ENCODE measurements at places on chromosomes 1 and 21. TPM values are rescaled to one million over a fixed set of nuclear protein-coding genes. Genes with fewer than 3 reads are reported as not detected.
A peak's percentile ranks its signal among the peaks of the same experiment; 100 is the strongest.

The PCAT6 gene
- total RNA-seq: 1.9 TPM

The EFNA3 gene
- total RNA-seq: 3.9 TPM

DNA sequence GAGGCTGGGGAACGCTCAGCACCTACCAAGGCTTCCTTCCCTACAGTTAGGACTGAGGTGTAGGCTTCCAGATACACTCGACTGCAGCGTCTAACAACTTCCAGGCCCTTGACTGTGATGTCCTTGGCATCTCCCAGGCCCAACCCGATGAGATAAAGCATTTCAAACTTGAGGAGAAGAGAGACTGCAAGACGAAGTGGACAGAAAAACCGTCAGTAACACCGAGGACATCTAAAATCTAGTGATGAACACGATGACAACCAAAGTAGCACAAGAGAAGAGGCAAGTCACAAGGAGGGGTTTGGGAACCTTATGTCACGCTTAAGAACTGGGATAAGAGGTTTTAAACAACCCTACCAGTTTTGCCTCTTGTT, 314 bp downstream of the DPH5 start:
- DNase-seq: peak; percentile 20

DNA sequence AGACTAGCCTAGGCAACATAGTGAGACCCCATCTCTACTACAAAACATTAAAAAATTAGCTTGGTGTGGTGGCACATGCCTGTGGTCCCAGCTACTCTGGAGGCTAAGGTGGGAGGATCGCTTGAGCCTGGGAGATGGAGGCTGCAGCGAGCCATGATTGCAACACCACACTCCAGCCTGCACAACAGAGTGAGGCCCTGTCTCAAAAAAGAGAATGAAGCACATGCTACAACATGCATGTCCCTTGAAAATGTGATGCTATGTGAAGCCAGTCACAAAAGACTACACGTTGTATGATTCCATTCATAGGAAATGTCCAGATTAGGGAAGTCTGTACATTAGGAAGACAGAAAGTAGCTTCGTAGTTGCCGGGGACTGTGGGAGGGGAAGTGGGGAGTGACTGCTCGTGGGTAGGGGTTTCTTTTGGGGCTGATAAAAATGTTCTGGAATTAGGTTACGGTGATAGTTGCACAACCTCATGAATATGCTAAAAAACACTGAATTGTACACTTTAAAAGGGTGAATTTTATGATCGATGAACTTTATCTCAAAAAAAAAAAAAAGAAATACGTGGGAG, 202.1 kb downstream of the KAZN start:
- DNase-seq: no peak

DNA sequence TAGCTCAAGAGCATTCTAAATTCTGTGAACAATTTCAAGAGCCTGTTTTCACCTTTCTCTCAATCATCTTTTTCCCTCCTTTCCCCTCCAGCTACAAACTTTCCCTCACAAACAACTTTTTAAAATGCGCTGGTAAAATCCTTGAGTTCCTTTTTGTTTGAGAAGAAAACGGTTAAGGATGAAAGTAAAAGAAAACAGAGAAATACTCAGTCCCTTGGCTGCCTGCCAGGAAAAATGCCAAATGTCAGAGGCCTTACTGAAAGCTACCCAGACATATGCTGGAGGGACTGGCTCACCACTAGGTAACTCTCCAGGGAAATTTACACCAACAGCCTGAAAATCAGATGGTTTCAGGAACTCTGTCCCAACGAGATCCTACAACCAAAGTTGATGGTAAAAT, 11.0 kb upstream of the SERBP1 start:
- no peak for DNase-seq

DNA sequence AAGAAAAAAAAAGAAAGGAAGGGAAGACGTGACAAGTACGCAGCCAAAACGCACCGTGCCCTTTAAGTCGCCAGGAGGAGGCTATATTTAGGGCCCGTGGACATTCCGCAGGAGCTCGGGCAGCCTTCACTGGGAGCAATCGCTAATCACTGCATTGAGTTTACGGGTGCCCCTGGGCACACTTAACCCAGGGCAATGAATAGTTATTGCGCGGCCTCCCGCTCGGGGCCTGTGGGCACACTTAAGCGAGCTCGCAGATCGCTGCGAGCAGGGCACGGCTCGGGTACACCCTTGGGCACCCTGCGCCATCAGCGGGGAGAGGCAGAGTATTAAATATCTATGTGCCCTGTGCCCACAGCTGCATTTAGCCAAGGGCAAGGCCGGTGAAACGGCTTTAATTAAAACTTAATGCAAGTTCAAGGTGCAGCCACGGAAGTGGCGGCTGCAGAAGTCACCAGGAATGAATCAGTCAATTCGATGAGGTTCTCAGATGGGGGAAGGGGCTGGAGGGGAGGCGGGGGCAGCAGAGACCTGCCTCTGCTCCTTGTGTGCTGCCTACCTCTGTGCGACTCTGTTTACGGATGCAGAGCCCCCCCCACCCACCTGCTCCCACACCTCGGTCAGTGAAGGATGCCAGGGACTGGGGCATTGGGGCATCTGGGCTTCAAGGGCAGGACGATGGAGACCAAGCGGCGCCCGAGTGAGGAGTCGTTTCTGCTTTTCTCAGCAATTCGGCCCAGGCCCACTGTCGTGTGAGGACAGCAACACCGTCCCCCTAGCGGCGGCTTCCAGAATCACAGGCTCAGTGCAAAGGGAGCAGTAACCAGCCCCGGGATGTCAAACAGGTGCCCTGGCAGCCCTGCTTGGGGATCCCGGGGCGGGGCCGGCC, 51.8 kb upstream of the TARDBP start:
- peak; percentile 78 for DNase-seq

DNA sequence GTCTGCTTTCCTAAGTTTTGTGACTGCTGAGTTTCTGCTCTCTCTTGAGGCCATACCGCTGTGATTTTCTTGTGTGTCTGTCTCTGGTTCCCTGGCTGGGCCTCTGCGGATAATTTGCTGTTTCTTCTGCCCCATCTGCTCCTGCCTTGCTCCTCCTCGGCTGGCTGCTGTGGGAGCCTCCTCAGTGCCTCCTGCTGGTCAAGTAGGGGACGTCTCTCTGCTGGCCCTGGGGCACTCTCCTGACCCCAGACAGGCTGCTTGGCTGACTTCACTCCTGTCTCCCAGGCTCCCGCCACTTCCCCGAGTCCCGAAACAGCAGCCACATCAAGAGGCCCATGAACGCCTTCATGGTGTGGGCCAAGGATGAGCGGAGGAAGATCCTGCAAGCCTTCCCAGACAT, 28.5 kb downstream of the ETNK2 start:
- DNase-seq: peak; percentile 33

DNA sequence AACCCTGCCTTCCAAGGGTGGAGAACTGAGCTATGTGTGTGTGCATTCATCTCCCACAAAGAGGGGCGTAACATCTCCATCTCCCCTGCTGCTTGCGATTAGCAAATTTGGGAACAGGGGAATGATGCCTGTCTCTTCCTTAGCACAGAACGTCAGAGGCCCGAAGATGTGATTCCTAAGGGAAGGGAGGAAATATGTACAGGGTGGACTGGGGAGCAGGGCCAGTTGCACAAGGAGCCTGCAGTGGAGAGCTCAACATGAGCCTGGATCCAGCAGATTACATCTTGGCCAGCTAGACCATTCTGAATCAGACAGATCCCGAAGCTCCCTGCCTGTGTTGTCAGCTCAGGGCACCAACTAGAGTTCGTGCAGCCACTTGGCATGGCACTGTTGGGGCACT, 118.1 kb downstream of the NGF start:
- no peak for DNase-seq

- no peak for DNase-seq
Observed at GRCh38 chr1:41160498-41161110, 81.5 kb downstream of the SCMH1 start.

GRCh38 chr1:181089017-181089675, 646 bp downstream of the IER5 start:
- peak; percentile 52 for DNase-seq

DNA sequence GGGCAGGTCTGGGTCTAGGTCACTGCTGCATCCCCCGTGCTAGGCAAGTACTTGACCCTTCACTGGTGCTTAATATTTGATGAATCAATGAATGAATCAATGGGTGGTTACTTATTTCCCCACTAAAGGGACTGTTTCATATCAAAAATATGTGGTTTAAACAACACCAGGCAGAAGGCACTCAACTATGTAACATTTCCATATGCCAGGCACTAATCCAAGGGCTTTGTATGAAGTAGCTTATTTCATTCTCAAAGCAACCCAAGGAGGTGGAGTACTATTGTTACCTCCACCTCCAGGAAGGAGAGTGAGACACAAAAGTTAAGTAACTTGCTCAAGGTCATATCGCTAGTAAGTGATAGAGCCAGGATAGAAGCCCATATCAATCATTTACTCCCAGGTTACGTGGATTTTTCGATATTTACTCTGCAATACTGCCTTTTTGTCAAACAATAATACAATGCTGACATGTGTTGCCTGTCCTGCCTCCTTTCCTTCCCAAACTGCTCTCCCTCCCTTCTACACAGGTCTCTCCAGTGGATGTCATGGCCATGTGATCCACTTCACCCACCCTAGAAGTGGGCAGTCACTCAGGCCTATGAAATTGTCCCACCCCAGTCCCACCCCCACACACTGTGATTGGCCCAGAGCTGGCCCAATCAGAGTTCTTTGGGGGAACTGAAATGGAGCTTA, 142.8 kb downstream of the ETS2 start:
- no peak for DNase-seq

DNA sequence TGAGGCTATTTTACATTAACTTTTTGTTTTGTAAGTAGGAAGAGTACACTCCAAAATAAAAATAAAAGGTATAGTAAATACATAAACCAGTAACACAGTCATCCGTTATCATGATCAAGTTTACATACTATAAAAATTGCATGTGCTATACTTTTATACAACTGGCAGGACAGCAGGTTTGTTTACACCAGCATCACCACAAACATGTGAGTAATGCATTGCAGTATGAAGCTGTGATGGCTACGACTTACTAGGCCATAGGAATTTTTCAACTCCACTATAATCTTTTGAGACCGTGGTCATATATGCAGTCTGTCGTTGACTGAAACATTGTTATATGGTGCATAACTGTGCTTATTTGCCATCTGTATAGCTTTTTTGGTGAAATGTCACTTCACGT, 106.2 kb downstream of the CENPF start:
- no peak for DNase-seq

DNA sequence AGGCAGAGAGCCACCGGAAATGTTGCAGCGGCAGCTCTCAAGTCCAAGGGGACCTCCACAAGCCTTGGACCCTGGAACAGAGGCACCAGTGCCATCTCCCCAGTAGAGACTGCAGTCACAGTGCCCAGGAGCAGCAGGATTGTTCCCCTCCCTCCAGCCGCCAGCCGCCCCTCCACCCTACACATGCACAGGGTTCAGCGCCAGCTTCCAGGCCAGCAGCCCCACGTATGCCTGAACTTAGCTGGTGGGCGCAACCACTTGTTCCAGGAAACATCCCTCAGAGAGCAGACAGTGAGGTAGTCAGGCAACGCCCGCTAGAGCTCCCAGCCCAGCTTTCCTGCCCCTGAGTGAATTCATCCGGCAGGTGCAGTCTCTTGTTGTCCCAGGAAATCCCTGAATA, 1098.1 kb upstream of the NCAM2 start:
- DNase-seq: no peak

DNA sequence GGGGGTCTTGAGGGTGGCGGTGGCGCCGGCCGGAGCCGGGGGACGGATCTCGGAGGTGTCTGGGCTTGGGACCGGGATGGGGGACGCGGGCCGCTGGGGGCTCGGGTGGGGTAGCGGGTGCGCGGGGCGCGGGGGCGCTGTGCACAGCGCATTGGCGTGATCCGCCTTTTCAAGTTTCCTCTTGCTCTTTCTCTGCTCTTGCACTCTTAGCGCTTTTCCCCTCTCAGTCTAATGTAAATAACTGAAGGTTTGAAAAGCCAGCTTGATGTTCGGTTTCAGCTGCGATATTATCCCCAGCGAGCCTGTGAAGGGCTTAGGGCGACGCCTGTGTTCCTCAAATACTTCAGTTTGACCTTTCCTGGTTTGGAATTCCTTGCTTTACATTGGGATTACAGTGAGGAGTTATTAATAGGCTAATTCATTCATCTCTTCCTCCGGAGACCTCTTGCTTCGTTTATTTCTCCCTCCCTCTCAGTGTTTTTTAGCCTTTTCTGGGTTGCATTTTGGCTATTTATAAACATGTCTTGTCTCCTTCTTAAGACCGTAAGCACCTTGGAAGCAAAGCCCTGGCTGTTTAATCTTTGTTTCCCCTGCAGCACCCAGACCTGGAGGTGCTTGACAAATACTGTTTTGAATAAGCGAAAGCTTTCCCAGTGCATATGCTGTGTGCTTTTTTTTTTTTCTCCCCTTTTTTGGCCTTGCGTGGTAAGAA, 693 bp downstream of the RAB4A start:
- DNase-seq: peak; percentile 43

- peak; percentile 44 for DNase-seq
Observed at GRCh38 chr1:225871359-225872074, 10.7 kb downstream of the TMEM63A start.

- no peak for DNase-seq
Observed at GRCh38 chr1:86956221-86956620, 41.8 kb downstream of the HS2ST1 start.

DNA sequence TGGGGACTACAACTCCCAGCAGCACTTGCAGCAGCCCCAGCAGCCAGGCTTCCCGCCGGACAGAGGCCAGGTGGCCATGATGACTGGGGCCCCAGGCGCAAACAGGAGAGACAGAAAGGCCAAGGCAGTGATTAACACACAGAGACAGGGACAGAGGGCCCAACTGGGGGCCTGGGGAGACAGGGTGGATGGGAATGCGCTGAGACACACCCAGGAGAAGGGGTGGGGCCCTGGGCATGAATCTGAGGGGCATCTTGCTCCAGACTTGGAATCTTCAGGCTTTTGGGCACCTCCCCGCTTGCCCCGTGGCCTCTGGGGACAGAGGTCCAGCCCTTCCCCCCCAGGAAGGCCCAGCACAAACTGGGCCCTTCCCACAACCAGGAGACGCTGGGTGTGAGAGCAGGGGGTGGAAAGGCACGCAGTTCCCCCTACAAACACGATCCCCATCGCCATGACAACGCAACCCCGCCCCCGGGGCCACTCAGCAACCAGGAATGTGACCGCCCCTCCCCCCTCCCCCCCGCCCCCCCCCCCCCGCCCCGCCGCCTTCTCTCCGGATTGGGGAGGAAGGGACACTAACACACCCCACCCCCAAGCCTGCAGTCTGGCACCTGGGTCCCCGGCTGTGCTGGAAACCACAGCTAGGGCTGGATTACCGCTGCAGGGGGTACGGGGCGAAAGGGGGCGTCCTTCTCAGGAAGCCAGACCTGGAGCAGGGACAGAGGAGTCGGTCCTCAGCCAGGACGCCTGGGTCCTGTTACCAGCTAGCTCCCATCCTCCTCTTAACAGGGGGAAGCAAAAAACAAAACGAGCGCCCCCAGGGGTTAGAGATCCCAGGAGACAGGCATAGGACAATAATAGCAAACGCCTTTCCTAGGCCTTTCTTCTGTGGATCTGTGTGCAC, 4.5 kb downstream of the HDGF start:
- DNase-seq: peak; percentile 59
